ENCODE measurements at places on chromosomes 5 and 9.

GRCh38 chr9:1837453-1838084, 177.6 kb upstream of the SMARCA2 start:
- DNase-seq, result peak; percentile 18

DNA sequence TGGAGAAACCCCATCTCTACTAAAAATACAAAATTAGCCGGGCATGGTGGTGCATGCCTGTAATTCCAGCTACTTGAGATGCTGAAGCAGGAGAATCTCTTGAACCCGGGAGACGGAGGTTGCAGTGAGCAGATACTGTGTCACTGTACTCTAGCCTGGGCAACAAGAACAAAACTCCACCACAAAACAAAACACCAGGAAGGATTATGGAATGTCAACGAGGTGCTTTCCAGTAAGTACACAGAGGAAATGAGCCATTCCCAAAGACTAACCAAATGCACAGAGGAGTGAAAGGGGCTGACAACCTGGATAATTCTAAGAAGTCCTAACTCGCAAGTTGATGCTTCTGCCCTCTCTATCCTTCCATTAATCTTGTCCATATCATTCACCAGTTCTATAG, 126.1 kb upstream of the RETREG1 start:
- DNase-seq, result no peak

- DNase-seq, result no peak
Observed at GRCh38 chr9:15640121-15640520, 87.3 kb downstream of the CCDC171 start.

DNA sequence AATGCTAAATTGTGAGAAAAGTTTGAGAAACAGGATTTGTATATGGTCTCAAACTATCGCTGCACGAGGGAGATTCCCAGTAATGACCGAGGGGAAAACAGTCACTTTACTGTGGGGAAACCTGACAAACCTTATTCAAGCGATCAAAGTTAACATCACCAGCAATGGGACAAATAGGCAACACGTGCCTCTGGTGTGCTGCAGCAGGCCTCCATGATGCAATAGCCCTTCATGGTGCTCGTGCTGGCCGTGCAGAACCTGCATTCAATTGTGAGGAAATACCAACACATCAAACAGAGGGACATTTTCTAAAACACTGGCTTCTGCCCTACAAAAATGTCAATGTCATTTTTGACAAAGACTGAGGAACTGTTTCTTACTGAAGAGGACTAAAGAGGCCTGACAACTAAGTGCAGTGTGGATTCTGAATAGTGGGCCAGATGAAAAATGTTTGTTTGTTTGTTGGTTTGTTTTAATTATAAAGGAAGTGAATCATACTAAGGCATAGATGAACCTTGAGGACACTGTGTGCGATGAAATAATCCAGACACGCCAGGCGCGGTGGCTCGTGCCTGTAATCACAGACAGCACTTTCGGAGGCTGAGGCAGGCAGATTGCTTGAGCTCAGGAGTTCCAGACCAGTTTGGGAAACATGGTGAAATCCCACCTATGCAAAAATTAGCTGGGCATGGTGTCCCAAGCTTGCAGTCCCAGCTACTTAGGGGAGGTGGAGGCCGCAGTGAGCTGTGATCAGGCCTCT, 17.6 kb upstream of the MARCHF6 start:
- no peak for DNase-seq

GRCh38 chr9:107138261-107138992, 144.7 kb upstream of the RAD23B start:
- peak; percentile 3 for DNase-seq

DNA sequence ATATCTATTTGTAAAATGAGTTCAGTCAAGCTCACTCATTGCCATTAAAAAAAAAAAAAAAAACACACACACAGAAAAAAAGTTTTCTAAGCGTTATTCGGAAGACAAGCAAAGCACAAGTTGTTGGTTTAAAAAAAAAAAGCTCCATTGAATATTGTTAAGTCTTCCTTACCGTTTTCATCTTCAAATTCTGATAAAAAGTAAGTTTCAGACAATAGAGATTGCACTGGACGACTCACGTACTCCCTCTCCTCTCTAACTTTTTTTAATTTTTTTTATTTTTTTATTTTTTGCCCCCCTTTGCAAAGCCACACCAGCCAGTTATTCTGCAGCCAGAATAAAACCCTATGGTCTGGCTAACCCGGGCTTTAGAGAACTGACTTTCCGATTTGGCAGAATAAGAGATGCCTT, 544 bp downstream of the ADAMTS6 start:
- DNase-seq, result no peak

GRCh38 chr5:99023330-99023729, 94.5 kb upstream of the CHD1 start:
- no peak for DNase-seq

DNA sequence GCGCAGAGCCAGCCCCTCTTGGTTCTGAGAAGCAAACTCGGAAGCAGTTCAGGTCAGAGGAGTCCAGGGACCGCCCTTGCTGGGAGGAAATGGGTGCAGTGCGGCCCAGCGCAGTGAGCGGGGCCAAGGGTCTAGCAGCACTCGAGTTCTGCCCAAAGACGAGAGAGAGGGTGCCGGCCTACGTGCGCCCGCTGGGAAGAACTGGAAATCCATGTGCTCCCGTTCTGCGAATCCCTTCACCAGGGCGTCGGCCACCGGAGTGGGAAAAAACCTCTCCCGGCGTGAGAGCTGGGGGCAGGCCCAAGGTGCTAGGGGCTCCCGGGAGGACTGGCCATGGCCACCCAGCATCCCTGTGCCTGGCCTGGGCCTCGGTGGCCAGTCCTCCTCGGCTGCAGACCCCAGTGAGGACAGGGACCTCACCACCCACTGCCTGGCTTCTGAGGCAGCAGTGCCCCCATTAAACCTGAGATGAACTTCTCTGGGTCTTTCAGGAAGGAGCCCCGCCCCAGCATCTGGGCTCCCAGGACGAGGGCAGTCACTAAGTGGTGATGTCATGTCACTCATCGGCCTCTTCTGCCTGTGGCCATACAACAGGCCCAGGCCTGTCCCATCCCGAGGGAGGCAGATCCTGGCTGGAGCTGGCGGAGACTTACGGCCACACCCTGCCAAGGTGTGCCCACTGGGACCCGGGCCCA, 10.6 kb downstream of the TMEM250 start:
- no peak for DNase-seq

GRCh38 chr5:612498-613424, 621 bp downstream of the CEP72 start:
- no peak for DNase-seq

DNA sequence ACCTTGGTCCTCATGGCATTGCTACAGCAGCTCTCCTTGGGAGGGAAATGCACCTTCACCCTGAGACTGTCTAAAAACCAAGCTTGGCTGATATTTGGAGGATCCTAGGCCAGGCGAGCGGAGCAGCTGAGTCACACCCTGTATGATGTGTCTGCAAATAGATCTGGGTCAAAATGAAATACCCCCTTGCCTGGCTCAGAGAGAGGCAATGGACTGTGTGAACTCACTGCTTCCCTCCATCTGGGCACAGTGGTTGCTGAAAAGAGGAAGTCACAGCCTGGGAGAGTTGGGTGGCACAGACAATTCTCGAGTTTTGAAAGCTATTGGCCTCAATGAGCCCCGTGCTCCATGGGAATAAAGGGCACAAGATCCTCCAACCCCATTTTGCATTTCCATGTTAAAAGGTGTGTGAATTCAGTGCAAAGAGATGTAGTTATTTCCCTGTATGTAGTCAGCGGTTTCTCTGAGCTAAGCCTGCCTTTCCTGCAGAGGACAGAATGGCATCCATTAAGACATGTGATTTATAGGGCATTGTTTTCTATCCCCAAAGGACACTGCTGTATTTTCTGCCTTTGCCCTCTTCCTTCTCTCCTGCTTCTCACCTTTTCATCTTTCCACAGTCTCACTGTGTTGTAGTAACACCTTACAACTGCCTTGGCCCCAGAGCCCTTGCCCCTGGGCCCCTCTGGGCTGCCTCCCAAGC, 177.2 kb downstream of the GADD45G start:
- peak; percentile 41 for DNase-seq

GRCh38 chr9:131813116-131813515, 73.2 kb upstream of the RAPGEF1 start:
- DNase-seq, result no peak

GRCh38 chr5:142065273-142065672, 43.3 kb upstream of the NDFIP1 start:
- DNase-seq, result peak; percentile 28

GRCh38 chr5:158758675-158759074, 341.0 kb downstream of the EBF1 start:
- peak; percentile 85 for DNase-seq

- no peak for DNase-seq
Observed at GRCh38 chr5:41721516-41721915, 148.7 kb downstream of the OXCT1 start.

- no peak for DNase-seq
Observed at GRCh38 chr5:176773408-176774035, 36.8 kb upstream of the UNC5A start.

- DNase-seq, result no peak
Observed at GRCh38 chr5:84385705-84386104, 1.0 kb upstream of the EDIL3 start.

DNA sequence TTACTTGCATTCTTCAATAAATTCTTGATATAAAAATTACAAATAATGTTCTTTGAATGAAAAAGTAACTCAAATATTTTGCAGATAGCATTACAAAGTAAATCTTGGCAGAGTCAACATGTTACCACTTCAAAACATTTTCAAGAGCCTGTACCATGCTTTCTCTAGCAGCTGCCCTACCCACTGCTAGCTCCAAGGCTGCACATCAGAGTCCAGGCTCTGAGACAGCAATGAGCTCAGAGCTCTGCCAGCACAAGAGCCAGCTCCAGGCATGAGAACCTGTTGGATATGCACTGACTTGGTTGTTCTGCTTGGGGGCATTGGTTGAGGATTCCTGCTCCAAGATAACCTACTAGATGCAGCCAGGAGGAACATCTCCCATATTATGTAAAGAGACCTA, 211.3 kb upstream of the HAPLN1 start:
- DNase-seq, result no peak

DNA sequence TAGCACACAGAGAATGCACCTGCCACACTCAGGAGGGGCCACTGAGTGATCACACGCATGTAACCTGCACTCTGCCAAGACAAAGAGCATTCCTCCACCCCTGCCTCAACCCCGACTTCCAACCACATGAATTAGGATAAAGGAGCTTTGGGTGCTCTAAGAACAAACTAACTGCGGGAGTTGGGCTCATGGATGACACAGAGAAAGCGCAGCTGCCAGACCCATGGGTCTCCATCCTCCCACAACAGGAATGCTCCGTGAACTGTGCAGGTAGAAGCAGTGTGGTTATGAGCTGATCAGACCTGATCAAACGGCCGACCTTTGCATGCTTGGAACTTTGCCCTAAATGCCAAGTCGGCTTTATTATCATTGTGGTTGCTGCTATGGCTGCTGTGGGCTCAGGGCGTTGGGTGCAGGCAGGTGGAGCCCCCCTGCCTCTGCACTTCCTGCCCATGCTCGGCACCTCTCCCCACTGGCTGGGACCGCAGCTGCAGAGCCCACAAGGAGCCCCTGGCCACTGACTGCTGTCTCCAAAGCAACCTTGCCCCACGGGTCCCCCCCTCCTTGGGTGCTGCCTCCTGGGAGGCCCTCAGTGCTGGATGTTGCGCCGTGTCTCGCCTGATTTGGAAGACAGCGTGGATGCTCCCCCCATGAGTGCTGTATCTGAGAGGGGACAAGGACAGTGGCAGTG, 2.6 kb upstream of the SLC6A3 start:
- no peak for DNase-seq

DNA sequence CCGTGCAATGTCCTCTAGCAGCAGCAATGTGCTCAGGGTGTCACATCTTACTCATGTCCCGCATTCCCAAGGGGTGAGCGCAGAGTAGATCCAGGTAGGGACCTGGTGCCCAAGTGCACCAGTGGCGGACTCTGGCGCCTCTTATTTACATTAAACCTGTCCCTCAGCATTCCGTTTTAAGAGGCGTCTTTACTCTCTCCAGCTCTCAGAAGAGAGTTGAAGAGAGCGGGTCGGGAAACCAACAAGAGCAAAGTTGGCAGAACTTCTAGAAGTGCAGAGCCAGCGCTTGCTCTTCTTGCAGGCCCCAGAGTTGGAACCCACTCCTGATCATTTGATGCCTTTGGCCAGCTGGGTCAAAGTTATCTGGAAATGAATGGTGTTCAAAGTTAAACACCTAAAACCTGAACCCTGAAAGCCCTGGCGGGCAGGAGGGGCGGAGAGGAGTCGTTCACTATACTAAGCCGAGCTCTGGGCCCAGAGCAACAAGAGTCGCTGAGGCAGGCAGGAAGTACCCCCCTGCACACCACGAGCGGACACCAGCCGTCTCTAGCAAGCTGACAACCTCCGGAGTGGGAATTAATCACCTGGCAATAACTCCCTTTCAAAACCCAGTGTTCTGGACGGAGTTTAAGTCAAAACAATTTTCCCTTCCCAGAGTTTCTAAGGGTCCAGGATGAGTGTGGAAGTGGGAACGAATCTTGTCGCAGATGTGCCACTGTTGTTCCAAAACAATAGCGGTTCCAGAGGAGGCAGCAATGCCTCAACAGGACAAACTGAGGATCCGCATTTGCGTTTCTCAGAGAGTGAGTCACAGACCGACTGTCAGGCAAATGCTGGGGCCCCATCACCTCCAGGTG, 122.8 kb downstream of the TMEM161B start:
- DNase-seq, result no peak

DNA sequence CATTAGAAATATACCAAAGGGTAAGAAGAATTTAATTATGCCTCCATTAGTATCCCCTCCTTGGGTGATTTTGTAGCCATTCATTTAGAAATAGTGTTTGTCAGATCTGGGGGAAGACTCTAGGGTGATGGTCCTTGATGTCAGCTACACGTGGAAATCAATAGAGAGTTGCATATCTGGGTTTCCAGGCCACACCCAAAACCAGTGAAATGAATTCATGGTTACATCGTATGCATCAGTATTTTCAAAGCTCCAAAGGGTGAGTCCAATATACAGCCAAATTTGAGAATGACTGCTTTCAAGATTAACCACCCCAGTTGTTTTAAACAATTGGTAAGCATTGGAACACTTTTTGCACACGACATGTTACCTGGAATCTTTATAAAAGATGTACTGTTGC, 173.4 kb upstream of the SGCD start:
- no peak for DNase-seq

- DNase-seq, result peak; percentile 33
Observed at GRCh38 chr5:103624035-103624480, 61.5 kb upstream of the NUDT12 start.

- no peak for DNase-seq
Observed at GRCh38 chr5:104599726-104600125, 1037.1 kb upstream of the NUDT12 start.

DNA sequence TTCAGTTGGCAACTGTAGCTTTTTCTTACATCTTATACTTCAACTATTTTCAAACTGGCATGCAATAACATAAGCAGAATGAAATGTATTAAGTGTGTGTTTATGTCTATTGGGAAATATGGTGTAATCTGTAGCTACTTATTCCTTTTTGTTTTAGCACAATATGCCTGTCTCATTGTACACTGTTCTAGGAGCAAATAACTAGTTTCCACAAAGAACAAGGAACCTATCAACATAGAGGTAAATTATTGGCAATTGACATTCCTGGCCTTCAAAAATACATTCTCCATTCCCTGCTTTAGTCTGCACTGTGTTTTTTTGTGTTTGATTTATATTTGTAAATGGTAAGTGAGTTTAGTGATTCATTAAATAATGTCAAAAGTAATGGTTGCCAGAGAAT, 75.7 kb downstream of the FBXL7 start:
- peak; percentile 71 for DNase-seq
